ENCODE measurements at places on chromosomes 5 and 9.
A peak's percentile ranks its signal among the peaks of the same experiment; 100 is the strongest.

- no peak for DNase-seq
These were observed 39.2 kb downstream of the GRAMD2B start for GRCh38 chr5:126462239-126463014.

GRCh38 chr5:97568382-97568781 lies 385.3 kb upstream of the RIOK2 start:
- DNase-seq, result no peak

- DNase-seq, result no peak
These were observed 51.0 kb downstream of the MTAP start for GRCh38 chr9:21853414-21853813.

GRCh38 chr9:97940233-97940632 lies 2.3 kb upstream of the HEMGN start:
- DNase-seq, result no peak

DNA sequence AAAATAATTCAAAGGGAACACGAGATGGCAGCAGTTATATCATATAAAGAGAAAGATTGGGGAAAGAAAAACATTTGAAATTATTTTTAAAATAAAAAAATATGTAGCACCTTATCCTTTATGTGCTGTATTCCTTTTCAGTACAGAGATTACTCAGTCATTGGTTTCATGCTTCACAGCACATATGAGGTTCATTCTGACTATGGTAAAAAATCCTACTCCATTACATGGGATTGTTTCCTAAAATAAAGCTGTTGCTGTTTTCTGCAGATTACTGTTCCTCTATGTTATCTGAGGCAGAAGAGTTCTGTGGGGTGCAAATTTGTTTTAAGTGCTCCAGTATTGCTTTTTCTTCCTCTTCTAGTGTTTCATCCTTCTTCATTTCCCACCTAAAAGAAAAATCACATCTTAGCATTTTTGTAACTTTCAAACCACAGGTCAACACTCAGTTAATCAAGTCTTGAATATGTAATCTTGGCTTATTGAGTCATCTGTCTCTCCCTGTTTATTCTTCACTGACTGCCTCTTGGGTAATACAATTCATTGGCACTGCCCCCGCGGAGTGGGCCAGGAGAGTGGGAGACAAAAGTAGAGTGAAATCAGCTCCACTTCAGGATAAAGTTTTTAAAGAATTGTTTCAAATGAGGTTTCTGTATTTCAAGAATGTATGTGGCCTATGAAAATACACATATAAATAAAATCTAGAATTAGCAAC lies 412.5 kb upstream of the POU5F2 start:
- no peak for DNase-seq

GRCh38 chr5:60649288-60649917 lies 50.6 kb downstream of the DEPDC1B start:
- DNase-seq, result no peak

DNA sequence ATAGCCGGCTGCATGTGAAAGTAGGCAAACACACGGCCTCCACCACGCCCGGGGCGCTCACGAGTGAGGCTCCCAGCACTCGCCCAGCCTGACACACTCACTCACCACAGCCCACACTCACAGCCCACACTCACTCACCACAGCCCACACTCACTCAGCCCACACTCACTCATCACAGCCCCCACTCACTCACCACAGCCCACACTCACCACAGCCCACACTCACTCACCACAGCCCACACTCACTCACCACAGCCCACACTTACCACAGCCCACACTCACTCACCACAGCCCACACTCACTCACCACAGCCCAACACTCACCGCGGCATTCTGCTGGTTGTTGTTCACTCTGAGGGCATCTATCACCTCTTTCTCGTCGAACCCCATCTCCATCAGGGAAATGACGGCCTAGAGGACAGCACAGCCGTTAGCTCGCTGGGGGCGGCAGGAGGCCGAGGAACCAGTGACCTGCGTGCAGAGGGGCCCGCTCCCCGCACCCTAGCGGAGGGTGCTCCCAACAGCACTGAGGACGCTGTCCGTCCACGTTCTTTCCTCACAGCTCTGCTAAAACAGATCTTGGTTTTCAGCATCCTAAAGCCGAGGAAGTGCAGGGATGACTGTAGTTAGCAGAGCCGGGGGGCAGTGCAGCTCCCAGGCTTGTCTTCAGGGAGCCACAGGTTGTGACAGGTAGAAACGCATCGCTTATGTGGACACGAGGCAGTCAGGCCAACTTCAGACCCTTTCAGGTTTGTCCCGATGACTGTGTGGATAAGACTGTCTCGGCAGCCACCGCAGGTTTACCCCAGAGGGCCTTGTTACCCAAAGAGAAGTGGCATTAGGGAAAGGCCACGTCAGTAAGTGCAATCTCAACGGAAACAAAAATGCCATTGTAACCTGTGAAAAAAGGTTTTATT lies 21.6 kb downstream of the UBAC1 start:
- peak; percentile 20 for DNase-seq

GRCh38 chr5:55973296-55973695 lies 21.5 kb downstream of the IL6ST start:
- DNase-seq, result no peak

- no peak for DNase-seq
These were observed 180.6 kb downstream of the PDE4D start for GRCh38 chr5:59712836-59713497.

- no peak for DNase-seq
These were observed 42.5 kb upstream of the CFAP157 start for GRCh38 chr9:127664324-127664677.

DNA sequence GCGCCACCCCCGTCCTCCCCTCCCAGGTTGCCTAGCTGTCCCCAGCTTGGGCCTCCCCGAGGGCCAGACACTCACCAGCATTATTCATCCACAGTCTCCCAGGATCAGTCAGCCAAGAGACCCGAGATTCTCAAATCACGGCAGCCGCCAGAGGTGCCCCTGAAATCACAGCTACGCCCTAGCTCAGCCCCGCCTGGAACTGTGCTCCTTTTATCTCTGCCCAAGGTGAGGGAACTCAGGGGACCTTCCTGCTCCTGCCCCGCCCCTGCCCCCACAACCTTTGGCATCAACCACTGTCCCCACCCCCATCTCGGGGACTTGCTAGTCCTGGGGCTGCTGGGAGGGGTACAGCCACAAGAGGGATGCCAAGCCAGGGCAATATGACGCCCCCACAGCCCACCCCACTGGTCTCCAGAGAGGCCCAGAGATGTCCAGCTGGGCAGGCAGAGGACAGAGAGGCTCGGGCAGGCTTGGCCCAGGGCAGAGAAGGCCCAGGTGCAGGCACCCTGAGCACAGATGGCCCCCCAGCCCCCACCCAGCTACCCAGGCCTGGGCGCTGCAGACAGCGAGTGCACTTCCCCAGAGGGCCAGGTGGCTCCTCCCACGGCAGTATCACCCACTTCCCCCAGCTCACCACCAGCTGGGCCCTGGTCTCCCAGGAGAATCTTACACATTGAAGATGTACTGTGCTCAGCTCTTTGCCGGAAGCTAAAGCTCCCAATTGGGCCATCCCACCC lies at the start of gene FUT7:
FUT7 (minus strand) TSS at position 185 of the 737 bp plus-strand sequence; CDS start at position 88, 97 bp downstream.
- DNase-seq, result peak; percentile 46

DNA sequence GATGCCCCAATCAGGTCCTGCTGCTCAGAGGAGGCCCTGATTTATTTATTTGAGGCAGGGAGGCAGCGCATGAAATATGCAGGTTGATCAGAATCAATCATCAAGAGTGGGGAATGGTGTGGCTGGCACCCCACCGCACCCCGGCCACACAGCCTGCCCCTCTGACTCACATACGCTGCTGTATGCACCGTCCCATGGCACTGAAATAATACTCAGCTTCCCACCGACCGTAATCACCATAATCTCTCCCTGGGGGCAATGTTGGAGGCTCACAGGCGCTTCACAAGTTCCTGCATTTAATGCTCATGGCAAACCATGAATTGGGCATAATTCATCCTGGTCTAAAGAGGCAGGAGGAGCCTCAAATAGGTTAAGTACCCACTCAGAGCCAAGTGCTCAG lies 141.2 kb upstream of the TBC1D2 start:
- DNase-seq, result no peak

- DNase-seq, result no peak
These were observed 206.7 kb downstream of the SLC12A2 start for GRCh38 chr5:128290152-128290858.

DNA sequence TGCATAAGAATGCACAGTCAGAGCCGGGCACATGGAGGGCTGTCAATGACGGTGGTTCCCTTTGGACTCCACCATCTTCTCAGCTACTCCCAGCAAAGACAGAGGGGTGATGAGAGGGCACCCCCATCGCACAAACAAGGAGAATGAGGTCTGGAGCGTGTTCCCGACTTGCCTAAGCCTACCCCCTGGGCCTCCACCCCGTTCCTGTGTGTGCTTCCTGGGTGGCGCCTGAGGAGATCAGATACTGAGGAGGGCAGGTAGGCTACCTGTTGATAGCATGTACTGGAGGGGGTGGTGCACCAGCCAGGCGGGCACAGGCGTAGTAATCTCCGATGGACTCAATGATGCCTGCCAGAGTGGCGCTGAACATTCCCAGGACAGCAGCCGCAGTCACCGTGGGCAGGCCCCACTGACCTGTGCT lies 4.1 kb downstream of the SLC23A1 start:
- DNase-seq, result no peak

GRCh38 chr5:151020304-151021110 lies at the start of gene GPX3:
Gene GPX3, plus strand, starts transcription at chr5:151020591. Its CDS starts 64 bp downstream, at chr5:151020655.
- peak; percentile 47 for DNase-seq

DNA sequence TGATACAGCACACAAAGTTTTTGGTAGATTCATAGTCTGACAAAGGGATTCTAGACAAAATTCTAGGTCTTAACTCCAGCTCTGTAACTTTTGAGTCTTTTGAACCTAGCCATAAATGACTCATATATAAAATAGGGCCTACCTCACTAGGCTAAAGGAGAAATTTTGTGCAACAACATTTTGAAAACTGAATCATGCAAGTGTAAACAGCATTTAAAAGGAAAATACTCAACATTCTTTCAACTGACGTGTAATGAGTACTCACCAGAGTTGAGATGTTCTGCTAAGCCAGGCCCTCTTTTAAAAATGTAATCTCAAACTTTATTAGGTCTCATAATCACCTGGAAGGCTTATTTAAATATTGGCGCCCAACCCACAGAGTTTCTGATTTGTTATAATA lies 113.2 kb downstream of the STK32A start:
- no peak for DNase-seq

DNA sequence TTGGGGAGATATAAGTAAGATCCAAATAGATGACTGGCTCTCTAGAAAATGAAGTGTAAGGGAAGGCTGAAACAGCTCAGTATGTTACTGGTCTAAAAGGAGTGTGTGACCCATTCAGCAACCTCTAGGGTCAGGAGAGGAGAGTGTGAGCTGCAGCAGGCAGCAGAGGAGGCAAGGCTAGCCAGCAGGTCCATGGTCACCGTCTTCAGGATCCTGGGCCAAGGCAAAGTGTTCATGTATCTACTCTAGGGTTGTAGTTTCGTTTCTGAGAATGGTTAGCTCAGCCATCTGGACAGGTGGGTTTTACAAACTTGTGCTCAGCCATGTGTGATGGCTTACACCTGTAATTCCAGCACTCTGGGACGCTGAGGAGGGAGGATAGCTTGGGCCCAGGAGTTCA lies 13.7 kb downstream of the MYO10 start:
- no peak for DNase-seq

DNA sequence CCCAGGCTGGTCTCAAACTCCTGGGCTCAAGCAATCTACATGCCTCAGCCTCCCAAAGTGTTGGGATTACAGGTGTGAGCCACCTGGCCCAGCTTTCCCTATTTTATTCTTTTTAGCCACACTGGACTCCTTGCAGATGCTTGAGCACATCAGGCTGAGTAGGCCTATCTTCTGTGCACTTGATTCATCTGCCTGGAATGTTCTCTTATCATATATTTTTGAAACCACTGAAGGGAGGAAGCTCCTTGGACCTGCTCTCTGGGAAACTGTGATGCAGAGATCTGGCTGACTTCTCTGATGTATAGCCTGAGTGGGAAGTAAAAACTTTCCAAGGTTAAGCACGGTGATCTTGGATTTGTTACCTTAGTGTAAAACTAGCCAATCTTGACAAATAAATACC lies 6.5 kb upstream of the MAT2B start:
- no peak for DNase-seq

DNA sequence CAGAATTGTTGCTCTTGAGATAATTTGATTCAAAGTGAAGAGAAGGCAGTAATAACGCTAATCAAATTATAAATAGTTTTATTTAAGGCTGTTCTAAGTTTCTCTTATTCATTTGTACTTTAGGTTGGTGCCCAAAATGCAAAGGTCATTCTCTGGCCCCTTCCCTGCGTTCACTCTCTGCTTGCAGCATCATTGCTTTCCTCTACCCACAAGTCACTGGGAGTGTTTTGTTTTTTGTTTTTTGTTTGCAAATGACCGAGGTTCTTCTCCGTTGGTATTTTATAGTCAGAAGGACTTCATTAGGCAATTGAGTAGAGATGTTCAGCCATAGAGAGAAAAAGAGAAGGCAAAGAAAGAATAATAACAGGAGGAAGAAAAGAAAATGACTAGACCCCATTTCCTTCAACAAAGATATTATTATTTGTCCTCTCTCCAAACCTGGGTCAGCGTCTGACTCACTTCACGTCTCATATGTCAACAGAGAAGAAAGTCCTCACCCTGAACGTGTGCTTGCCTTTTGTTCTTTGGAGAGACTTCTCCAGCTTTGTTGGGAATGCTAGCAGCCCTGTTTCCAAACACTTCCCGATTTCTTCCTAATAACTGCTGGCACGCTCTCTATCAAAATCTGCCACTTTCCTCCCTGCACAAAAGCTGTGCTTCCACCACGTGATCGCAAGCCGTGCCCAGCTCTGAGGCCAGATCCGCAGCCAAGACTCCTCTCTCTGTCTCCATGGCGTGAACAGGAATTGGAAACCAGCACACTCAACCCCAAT lies 119.8 kb downstream of the EBF1 start:
- DNase-seq, result no peak

DNA sequence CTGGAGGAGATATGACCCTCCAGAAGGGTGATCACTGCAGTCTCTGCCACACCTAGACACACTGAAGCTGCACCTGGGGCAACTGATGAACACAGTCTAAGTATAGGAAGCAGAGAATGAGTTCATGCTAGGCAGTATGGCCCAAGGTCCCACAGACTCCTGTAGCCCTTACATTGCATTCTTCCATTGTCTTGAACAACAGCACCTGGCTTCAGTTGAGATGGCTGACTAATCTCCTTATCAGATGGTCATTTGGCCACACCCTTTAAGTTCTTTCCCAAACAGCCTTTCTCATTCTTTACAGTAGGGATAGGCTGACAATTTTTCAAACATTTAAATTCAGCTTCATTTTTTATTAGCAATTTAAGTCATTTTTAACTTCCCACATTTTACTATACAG lies 23.1 kb downstream of the CENPK start:
- no peak for DNase-seq

- no peak for DNase-seq
These were observed 300.4 kb downstream of the MAN2A1 start for GRCh38 chr5:109989994-109990722.

DNA sequence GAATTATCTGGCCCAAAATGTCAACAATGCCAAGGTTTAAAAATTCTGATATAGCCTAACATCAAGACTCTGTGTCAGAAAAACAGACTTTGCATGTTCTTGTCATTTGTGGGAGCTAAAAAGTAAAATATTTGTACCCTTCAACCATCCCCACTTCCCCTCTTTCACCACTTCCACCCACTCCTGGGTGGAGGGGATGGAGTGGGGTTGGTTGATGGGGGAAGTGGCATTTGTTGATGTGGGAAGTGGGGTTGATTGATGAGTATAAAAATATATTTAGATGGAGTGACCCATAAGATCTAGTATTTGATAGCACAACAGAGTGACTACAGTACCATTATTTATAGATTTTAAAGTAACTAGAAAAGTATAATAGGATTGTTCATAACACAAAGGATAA lies 55.0 kb upstream of the C9orf72 start:
- no peak for DNase-seq

GRCh38 chr5:1485579-1486118 lies 38.1 kb downstream of the LPCAT1 start:
- DNase-seq, result no peak

- no peak for DNase-seq
These were observed 705.7 kb downstream of the CETN3 start for GRCh38 chr5:89703817-89704216.

All from CD4-positive, alpha-beta T cell treated with Interleukin-17A for 4 hours (primary cell).